Activated CD8-positive, alpha-beta T cell treated with anti-CD3 and anti-CD28 coated beads for 36 hours (primary cell): ENCODE measurements at places on chromosomes 3 and 15.

- DNase-seq = peak; percentile 50
Measured at GRCh38 chr3:122942937-122943827, 84.4 kb downstream of the SEMA5B start.

GRCh38 chr15:72999586-72999985, 52.7 kb upstream of the NEO1 start:
- no peak for DNase-seq

DNA sequence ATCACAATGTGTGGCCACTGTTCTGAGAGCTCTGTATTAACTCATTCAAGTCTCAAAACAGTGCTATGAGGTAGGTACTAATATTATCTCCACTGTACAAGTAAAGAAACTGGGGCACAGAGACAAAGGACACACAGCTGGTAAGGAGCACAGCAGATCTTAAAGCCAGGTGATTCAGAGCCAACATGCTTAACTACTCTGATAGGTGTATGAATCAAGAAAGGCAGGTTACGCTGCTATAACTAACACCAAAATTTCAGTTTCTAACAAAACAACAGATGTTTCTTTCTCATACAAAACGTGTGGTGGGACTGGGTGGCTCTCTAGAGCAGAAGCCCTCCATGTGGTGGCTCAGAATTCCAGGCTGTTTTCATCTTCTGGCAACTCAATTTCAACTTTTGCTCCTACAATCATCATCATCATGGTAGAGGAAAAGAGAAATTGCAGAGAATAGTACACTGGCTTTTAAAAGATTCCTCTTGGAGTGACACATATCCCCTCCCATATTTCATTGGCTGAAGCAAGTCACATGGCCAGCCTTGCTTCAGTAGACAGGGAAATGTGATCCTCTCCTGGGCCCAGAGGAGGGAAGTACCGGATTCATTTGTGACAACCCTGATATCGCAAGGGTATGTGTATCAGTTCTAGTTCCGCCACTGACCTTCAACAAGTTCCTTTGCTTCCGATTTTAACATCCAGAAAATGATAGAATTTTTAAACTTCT, 126.2 kb upstream of the PTX3 start:
- no peak for DNase-seq

GRCh38 chr3:47019201-47019600, 39.7 kb downstream of the NBEAL2 start:
- DNase-seq = peak; percentile 74

DNA sequence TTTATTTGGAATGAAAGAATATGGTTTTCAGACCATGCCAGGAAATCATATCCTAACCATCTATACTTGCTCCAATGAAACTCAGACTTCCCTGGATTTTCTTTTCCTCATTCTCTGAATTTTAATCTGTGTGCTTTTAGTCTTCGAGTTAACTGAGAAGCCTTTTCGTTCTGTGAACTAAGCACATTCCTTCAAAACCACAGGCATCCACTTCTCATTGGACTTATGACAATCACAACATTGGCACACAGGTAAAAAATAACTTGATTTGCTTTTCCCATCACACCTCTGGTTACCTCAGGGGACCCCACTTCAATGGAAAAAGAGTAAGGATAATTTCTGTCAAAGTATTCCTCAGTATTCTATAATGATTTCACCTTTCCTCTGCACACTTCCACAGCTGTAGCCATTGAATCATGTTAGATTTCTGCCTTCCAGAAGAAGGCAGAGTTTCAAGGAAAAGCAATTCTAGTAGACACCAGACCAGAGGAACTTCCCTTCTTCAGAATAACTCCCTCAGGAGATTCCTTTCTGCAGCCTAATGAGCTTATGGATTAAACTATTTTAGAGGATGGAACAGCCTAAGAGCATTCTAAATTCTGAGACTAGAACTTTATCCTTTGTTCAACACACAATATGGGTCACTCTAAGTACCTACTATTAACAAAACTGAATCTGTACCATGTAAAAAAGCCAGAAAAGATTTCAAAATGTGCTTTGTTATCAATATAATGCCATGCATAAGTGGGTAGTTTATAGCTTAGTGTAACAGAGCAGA, 15.9 kb downstream of the COMMD2 start:
- DNase-seq = no peak

DNA sequence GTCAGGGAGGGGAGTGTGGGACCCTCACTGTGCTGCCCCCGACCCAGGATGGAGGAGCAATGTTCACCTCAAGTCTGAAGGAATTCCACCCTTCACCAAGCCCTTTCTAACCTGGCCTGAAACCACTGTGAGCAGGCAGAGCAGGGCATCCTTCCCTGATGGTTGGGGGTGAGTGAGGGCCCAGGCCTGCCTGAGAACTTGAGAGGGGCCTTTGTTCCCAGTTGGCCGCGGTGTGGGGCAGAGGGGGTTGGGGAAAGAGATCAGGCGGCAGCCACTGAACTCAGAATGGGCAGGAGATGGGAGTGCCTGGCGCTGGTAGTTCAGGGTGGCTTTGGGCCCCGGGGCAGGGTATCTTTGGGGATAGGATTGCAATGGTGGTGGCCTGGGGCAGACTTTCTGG, 103.5 kb upstream of the RPL32 start:
- no peak for DNase-seq

GRCh38 chr3:23193831-23194230, 9.3 kb upstream of the UBE2E2 start:
- DNase-seq = no peak

DNA sequence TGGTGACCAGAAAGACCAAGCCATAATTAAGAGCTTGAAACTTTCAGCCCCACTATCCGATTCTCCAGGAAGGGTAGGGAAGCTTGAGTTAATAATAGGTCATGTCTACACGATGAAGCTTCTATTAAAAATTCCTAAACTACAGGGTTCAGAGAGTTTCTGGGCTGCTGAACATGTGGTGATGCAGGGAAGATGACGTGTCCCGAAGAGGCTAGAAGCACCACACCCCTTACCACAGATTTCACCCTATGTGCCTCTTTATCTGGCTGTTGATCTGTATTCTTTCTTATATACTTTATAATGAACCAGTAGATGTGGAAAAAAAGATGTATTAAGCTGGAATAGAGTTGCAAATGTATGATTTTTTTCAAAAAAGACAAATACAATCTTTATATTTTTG, 473.4 kb downstream of the NLGN1 start:
- no peak for DNase-seq

DNA sequence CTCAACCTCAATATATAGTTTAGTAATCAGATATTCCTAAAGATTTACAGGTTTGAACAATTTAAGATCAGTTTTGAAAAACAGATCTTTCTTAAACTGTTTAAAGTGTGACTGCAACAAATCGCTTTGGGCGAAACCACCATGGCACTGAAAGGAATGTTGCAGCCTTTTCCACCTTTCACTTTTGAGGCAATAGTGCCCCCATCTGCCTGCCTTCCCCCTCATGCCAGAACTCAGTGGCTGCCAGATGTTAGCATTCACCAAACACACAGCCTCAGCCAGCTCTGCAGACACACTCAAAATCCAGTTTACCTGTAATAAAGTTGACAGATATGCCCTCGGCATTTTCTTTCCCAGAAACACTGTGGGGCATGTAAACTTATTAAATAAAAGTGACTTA, 3.3 kb downstream of the LYSMD4 start:
- DNase-seq = peak; percentile 41

DNA sequence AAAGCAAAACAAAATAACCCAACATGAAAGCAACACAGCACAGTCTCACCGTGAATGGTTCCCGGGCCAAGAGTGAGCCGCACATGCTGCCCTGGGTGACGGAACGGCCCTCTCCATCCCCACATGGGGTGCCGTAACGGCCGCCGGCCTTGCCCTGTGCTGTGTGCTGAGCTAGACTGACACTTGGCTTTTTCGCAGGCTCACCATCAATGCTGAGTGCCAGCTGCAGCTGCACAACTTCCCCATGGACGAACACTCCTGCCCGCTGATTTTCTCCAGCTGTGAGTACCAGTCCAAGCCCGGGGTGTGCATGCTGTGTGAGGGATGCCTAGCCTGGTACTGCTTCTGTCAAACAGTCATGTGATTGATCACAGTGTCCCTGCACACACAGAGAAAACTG, 357.6 kb downstream of the GABRG3 start:
- no peak for DNase-seq

DNA sequence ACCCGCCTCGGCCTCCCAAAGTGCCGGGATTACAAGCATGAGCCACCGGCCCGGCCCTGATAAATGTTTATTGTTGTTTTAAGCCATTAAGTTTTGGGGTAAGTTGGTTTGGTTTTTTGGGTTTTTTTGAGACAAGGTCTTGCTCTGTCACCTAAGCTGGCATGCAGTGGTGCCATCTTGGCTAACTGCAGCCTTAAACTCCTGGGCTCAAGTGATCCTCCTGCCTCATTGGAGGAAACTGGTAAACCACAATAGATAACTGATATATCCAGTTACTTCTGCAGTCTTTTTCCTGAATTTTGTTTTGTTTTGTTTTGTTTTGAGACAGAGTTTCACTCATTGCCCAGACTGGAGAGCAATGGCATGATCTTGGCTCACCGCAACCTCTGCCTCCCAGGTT, 4.2 kb downstream of the SLC25A20 start:
- DNase-seq = no peak

GRCh38 chr3:197949778-197950676, at the start of gene RPL35A:
Gene RPL35A, plus strand, starts transcription at chr3:197950190. Its CDS starts 778 bp downstream, at chr3:197950968.
- DNase-seq = peak; percentile 91

DNA sequence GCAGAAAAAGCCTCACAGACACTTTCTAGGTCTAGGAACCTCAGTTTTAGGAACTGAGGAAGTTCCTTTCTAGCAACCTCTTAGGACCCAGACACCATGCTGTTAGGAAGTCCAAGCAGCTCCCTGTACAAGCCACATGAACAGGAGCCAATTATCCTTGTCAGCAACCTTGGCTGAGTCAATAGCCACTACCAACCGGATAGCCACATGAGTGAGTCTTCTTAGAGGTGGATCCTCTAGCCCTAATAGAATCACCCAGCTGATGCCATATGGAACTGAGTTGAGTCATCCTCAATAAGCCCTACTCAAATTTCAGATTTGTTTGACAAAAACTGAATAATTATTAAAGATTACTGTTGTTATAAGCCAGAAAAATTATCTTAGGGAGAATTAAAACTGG, 256.2 kb downstream of the NLGN1 start:
- no peak for DNase-seq

DNA sequence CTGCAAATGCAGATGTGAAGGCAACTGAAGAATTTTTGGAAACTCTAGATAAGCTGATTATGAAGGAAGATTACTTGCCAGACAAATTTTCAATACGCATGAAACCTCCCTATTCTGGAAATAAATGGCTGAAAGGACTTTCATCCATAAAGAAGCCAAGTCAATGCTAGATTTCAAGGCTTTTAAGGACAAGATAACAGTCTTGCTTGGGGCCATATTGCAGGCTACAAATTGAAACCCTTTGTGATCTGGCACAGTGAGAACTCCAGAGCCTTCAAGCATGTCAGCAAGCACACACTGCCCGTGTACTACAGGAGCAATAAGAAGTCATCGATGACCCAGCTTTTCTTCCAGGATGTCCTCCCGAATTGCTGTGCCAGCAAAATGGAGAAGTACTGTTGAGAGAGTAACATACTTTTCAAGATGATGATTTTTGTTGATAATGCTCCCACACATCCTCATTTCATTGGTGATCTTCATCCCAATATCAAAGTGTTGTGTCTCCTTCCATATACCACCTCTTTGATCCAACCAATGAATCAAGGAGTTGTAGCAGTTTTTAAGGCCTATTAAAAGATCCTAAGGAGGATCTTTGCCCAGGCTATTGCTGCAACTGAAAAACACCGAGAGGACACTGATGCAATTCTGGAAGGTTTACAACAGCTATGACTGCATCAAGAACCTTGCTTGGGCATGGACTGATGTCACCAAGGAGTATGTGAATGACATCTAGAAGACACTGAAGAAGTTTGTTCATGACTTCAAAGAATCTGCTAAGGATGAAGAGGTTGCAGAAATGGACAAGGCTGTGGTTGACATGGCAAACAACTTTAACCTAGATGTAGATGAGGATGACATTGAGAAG, 20.3 kb downstream of the CALML4 start:
- DNase-seq = no peak

GRCh38 chr15:61295239-61295638, 66.1 kb upstream of the RORA start:
- no peak for DNase-seq

GRCh38 chr3:1600700-1601418, 497.8 kb upstream of the CNTN4 start:
- no peak for DNase-seq

DNA sequence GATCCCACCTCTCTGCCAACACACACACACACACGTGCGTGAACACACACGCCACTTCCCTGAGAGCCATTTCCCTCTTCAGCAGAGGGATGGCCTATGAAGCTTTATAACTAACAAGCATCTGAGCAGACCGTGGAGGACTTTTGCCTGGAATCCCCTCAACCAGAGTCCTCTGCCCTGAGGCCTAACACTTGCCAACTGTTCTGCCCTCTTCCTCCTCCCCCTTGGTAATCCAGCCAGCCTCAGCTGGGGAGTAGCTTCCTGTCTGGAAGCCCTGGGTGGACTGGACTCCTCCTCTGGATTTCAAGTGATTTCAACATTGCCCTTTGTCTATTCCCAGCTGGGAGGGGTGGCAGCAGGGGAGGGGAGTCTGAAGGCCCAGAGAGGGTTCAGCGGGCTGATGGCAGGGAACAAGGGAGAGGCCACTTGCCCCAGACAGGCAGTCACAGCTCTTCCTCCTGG, 68.4 kb upstream of the HACD2 start:
- no peak for DNase-seq

DNA sequence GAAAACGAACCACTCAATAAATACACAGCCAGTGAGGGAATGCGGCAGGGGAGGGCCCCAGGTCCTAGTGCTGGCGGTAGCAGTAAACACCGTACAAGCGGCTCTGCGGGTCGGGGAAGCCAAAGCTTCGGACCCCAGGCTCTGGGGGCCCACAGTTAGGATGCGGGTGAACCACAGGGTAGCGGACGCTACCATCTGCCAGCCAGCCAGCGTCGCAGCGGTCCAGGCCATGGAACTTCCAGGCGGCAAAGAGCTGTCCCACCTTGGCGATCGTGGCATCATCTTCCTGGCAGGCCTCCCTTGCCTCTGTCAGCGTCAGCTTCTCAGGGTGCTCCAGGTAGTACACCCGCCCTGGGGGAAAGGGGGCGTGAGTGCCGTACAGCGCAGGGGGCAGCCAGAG, 17.4 kb downstream of the HAPLN3 start:
- DNase-seq = no peak

DNA sequence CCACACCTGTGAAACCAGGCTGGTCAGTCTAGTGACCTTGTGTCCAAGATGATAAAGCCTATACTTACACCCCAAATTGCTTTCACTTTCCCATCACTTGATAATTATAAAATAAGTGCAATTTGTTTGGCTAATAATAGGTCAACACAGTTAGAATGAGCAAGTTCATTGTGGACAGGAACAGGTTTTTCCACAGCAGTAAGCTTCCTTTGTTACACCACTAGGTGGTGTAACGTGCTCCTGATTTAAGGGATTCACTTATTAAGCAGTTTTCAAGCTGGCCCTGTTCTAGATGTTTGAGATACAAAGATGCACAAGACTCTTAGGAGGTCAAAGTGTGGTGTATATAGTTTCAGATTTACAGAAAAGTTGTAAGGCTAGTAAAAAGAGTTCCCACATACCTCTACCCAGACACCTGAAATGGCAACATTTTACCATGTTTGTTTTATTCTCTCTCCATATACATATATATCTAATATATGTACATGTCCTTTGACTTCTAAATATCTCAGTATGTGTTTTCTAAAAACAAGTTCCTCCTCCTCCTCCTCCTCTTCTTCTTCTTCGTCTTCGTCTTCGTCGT, 6.8 kb upstream of the MFSD1 start:
- DNase-seq = no peak
